Activated naive CD8-positive, alpha-beta T cell treated with anti-CD3 and anti-CD28 coated beads, Interleukin-2, amount 50 U/mL, for 24 hours (primary cell): ENCODE measurements at places on chromosomes 1 and 21.
A peak's percentile ranks its signal among the peaks of the same experiment; 100 is the strongest.

DNA sequence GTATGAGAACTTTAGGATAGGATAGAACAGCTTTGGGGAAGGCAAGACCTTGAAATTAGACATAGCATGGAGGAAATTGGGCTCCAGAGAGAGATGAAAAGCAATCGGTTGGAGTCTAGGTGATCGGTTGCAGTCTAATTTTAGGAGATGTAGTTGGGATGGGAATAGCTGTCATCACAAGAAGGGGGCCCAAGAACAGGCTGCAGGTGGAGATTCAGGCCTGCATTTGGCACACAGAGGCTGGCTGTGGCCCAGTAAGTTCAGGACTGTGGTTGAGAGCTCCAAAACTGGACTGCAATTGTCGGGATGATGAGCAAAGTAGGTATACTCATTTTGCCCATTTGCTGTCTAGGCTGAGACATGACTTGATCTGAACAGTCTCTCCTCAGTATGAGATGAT is 301.3 kb upstream of the B3GALT2 start:
- DNase-seq, result no peak

GRCh38 chr1:246971090-246971721 is 36.7 kb downstream of the ZNF695 start:
- peak; percentile 50 for DNase-seq

- no peak for DNase-seq
Observed at GRCh38 chr1:80075351-80075750, 1068.8 kb upstream of the ADGRL4 start.

DNA sequence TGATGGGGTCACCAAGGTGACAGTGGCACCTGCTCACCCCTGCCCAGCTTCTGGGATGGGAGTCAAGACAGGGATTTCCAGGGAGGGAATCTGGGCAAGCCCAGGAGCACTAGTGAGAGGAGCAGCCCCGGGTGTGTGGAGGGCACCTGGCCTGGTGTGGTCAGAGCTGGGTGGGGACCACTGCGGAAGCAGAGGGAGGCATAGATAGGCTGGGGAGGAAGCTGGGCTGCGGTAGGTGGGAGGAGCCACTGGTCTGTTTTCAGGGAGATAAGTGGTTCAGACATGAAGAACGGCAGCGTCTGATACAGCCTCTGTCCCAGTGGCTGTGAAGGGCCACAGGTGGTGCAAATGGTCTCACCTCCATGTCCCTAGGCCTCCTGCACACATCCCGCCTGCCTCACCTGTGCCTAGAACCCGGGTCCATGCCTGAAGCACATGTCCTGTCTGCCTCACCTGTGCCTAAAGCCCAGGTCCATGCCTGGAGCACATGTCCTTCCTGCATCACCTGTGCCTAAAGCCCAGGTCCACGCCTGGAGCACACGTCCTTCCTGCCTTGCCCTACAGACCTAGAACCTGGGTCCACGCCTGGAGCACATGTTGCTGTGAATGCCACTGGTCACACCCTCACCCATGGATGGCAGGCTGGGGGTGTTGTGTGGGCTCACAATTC is 325.9 kb upstream of the AJAP1 start:
- no peak for DNase-seq

- DNase-seq, result no peak
Observed at GRCh38 chr1:12508849-12509248, 109.2 kb downstream of the DHRS3 start.

DNA sequence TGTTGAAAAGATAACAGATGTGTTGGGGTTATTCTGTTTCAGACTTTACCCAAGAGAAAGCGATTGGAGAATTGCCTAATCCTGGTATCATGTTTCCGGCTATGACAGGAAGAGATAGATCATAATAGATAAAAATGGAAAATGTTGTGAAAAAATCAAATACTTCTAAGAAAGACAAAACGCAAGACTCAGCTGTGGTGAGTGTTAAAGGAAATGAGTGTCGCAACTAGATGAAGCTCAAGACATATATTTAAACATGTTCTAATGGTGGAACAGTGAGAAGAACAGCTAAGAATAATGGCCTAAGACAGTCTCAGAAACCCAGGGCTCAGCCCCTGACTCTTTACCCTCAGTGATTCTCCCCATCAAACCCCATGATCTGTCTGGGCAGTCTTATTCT is 426.7 kb upstream of the RUNX1 start:
- no peak for DNase-seq

- no peak for DNase-seq
Observed at GRCh38 chr1:69058454-69058853, 509.3 kb upstream of the LRRC7 start.

DNA sequence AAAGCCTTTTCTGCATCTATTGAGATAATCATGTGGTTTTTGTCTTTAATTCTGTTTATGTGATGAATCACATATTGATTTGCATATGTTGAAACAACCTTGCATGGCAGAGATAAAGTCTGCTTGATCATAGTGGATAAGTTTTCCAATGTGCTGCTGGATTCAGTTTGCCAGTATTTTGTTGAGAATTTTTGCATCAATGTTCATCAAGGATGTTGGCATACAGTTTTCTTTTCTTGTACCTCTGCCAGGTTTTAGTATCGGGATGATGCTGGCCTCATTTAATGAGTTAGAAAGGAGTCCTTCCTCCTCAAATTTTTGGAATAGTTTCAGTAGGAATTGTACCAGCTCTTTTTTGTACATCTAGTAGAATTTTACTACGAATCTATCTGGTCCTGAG is 55.0 kb downstream of the COL24A1 start:
- DNase-seq, result no peak

GRCh38 chr1:195328102-195328501 is 1280.1 kb downstream of the KCNT2 start:
- DNase-seq, result no peak

DNA sequence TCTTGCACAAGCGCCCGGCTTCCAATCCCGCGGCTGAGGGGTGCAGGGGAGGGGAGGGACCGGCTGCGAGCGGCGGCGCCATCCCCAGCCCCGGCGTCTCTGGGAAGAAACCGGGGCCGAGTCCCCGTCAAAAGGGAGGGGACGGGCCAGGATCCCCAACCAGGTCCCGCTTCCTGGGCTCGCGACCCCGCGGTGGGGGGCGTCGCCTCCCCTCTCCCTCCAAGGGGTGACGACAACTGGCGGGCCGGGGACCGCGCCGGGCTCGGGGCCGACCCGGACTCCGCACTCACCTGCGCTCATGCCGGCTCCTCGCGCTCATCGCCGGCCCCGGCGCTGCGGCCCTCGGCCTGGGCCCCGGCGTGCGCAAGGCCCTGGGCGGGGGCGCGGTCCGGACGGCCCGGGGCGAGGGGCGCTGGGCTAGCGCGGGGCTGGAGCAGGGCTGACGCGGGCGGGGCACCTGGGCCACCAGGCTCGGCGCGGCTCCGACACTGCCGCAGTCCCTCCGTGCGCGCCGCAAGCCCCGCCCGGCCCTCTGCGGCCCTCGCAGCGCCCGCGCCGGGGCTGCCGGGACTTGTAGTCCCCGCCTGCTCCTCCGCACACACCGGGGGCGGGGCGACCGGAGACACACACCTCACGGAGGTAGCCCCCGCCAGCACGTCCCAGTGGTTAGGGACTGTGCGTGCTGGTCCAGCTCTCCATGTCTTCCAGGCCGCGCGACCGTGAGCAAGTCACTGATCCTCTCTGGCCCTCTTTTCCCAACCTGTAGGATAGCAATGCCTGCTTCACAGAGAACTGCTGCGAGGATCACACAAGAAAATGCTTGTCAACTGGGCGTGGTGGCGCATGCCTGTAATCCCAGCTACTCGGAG is at the start of gene ATP13A2:
Gene ATP13A2 (minus strand): TSS at position 490 of the 869 bp plus-strand sequence. CDS start 190 bp downstream, at position 300.
- DNase-seq, result peak; percentile 84

DNA sequence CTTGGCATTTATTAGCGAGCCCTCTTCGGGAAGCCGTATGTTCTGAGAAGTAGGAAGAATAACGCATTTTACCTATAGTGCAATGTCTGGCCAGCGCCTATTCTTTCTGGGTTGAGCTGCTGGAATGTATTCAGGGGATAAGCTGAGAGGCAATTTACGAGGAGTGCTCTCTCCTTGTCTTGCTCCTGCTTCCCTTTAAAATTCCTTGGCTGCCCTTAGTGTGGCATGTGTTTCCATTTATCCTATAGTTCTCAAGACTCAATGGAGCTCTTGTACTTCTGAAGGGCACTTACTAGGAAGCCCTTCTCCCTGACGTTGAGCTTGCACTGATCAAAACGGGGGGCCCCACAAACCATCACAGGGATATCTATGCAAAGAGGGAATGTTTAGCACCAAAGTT is 364.6 kb downstream of the DISC1 start:
- no peak for DNase-seq
